ENCODE measurements at places on chromosomes 16 and 17.

DNA sequence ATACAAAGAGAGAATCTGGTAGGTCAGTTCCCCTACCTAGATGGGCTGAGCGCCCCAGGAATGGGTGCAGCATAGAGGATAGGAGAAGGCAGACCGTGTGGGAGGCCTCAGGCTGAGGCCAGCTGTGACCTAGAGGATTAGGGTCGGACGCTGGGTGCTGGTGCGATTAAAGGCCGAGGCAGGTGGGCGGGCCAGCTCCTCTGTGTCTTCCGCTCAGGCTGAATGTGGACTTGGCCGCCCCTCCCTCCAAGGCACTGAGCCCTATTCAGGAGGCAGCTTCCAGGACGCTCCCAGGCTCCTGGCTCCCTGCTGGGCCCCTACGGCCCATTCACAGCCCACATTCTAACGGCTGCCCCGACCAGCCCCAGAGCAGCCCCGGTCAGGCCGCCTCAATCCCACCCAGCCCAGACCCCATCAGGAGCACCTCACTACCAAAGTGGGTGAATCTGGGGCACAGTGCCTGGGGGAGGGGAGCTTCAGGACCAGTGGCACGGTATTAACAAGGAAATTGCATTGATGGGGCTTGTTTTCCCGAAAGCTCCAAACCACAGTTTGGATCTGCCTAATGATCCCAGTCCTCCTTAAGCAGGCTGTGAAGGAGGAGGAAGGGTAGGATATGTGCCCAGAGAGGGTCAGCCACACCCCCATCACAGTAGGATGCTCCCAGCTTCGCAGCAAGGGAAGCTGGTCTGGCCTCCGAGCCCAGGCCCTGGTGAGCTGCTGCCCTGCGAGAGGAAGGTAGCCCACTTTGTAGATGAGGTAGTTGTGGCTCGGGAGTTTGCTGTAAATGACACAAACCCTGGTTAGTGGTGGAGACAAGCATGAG, 14.5 kb downstream of the RHBDL3 start:
- no peak for DNase-seq

GRCh38 chr16:53433930-53434376, 318 bp upstream of the RBL2 start:
- no peak for DNase-seq

DNA sequence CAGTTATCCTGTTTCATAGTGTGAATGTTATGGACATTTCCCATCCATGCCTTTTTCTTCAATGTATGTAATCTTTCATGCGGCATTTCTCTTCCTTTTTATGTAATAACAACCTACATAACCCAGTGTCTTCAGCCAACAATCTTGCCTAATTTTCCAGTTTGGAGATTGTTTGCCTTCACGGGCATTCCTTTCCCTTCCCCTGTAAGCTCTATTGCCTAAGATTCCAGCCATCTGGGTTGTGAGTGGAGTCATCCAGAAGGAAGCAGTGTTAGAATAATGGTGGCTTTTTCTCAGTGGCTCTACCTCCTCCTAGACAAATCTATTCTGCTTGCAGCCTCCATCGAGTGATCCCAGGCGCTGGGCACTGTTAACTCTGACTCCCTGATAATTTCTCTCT, 22.3 kb downstream of the SYCE1L start:
- no peak for DNase-seq

- no peak for DNase-seq
These were observed 50.1 kb downstream of the CNGB1 start for GRCh38 chr16:57920880-57921229.

- no peak for DNase-seq
These were observed 28.7 kb downstream of the TMEM186 start for GRCh38 chr16:8768692-8769091.
